Suprapubic skin (tissue), 4 donors: ENCODE measurements at places on chromosomes 13 and 19. TPM values are rescaled to one million over a fixed set of nuclear protein-coding genes. Genes with fewer than 3 reads are reported as not detected.
A peak's percentile ranks its signal among the peaks of the same experiment; 100 is the strongest.

PTPRS gene
- total RNA-seq, result 171 TPM

FOXA3 gene
- not detected for total RNA-seq

PRSS57 gene
- total RNA-seq, result not detected

GRCh38 chr13:108830916-108831315 is 201.5 kb downstream of the MYO16 start:
- no peak overlapping the region for H3K4me3 ChIP-seq
- no peak for DNase-seq
- H3K27me3 ChIP-seq, result no peaks in the 10 kb centered on the region
- H3K36me3 ChIP-seq, result no peaks in the 10 kb centered on the region

GRCh38 chr13:22357132-22357531 is 686.3 kb downstream of the FGF9 start:
- H3K27me3 ChIP-seq, result no peaks in the 10 kb centered on the region
- no peaks in the 10 kb centered on the region for H3K36me3 ChIP-seq
- no peak for DNase-seq
- no peak overlapping the region for H3K4me3 ChIP-seq
- H3K4me1 ChIP-seq, result no peaks in the 10 kb centered on the region

DNA sequence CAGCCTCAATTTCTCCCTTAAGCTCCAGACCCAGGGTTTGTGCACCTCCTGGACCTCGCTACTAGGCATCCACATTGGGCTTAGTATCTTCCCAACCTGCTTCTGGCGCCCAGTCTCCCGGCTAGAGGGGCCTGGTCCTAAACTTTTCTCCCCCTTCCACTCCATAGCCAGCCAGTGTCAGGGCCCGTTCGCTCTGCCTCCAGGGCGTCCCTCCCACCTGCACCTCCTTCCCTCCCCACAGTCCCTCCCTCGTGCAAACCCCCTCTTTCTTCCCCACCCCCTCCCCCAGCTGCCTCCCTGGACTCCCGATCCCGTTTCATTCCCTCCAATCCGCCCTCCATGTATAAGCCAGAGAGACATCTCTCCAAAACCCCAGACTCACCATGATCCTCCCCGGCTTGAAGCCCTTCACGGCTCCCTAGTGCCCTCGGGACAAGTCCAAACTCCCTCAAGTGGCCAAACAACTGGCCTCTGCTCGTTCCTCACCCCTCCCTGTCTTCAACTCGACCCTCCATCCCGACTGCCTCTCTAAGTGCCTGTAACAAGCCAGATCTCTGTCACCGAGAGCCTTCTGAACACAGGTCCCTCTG is 997 bp upstream of the SAMD4B start:
- H3K36me3 ChIP-seq, result no peaks in the 10 kb centered on the region
- peak overlapping the region; percentile 81 for H3K27ac ChIP-seq
- no peaks in the 10 kb centered on the region for H3K27me3 ChIP-seq
- DNase-seq, result peak; percentile 72

- H3K4me1 ChIP-seq, result peaks cover under 1% of the 10 kb centered on the region
- peak overlapping the region; percentile 49 for H3K27ac ChIP-seq
- DNase-seq, result no peak
- H3K27me3 ChIP-seq, result no peaks in the 10 kb centered on the region
- H3K36me3 ChIP-seq, result peaks cover 43% of the 10 kb centered on the region
These were observed 27.3 kb upstream of the ZNF254 start for GRCh38 chr19:24059563-24060295.

- H3K4me3 ChIP-seq, result no peak overlapping the region
- H3K4me1 ChIP-seq, result peaks cover 49% of the 10 kb centered on the region
- no peak for DNase-seq
- no peaks in the 10 kb centered on the region for H3K36me3 ChIP-seq
- peak overlapping the region; percentile 52 for H3K27ac ChIP-seq
These were observed 182.7 kb upstream of the TSC22D1 start for GRCh38 chr13:44758630-44759383.

GRCh38 chr13:48644951-48645350 is 8.8 kb upstream of the CYSLTR2 start:
- no peak overlapping the region for H3K27ac ChIP-seq
- no peaks in the 10 kb centered on the region for H3K27me3 ChIP-seq
- H3K36me3 ChIP-seq, result no peaks in the 10 kb centered on the region
